ENCODE measurements at places on chromosomes 6 and 20.
A peak's percentile ranks its signal among the peaks of the same experiment; 100 is the strongest.

- no peak for DNase-seq
Measured at GRCh38 chr6:134074151-134075055, 22.0 kb upstream of the SLC2A12 start.

DNA sequence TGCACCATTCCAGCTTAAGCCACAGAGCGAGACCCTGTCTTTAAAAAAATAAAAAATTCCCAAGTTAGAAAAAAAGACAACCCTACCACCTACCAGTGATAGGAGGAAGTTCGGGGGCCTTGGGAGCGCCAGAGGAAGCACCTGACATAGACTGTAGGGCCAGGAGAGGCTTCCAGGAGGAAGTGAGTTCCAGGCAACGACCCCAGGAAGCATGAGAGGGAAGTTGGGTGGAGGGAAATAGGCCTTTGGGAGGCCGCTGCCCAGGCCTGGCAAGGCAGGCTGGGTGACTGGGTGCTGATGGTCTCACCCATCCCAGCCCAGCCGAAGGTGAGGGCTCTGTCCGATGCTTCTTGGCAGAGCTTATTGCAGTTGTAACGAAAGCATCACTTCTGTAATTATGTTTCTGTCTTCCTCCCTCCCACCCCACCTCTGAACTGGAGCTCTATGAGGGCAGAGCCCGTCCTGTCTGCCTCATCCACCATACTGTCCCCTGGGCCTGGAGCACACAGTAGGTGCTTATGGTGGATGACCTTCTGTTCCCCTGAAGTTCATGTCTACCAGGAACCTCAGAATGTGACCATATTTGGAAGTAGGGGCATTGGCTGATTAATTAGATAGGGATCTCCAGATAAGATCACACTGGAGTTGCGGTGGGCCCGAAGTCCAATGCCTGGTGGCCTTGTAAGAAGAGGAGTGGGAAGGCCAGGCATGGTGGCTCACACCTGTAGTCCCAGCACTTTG is 54.1 kb downstream of the UBE2V1 start:
- no peak for DNase-seq

GRCh38 chr20:4870906-4871305 is 130.4 kb downstream of the SLC23A2 start:
- DNase-seq = no peak

GRCh38 chr6:15327271-15327670 is 81.4 kb downstream of the JARID2 start:
- peak; percentile 49 for DNase-seq

GRCh38 chr20:63821811-63822210 is 9.3 kb downstream of the ZBTB46 start:
- DNase-seq = no peak

DNA sequence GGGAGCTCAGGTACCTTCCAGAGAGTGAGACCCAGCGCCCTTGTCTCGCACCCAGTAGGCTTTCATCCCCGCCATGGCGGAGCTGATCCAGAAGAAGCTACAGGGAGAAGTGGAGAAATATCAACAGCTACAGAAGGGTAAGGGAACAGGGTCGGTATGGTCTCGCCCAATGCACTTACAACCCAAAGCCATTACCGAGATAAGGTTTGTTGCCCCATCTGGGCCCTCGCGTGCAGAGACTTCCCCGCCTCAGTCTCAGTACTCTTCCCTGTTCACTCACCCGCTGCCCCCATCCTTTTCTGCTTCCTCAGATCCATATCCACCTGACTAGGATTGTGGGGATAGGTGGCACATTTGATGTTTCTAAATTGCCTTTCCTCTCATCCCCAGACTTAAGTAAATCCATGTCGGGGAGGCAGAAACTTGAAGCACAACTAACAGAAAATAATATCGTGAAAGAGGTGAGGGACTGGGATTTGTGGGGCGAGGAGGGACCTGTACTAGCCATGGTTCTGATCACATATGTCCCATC is 449 bp downstream of the PFDN6 start:
- DNase-seq = no peak

DNA sequence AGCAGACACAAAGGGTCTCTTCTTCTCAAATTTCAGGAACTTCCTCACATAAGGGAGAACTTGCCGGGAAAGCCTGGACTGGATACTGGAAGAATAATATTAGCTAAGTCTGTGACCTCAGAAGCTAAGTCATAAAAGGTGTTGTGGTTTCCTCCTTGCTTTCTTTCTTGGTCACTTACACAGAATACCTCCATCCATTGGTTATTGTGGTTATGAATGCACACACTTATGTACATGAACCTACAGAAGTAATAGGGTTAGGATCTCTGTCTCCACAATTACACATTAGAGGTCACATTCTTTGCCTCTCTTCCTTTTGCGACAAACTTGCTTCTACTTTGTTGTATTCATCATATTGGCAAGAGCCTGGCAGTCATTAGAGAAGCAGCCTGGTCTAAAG is 40.4 kb downstream of the ZNF391 start:
- DNase-seq = no peak

DNA sequence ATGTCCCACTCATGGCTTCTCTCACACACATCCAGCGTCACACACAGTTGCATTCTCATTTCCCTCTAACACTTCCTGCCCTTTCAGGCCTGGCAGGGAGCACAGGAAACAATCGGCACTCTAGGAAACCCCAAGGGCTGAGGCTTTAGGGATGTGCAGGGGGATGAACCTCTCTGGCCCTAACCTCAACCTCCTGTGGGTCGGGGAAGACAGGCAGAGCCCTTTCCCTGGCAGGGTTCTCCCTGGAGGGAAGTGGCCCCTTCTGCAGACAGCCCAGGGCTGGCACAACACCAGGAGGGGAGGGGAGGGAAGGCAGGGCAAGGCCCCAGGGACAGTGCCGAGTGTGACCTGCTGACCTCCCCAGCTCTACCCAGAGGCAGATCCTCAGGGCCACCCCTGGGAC is 2.7 kb downstream of the TEAD3 start:
- no peak for DNase-seq

GRCh38 chr20:35328689-35329088 is 36.5 kb upstream of the FAM83C start:
- no peak for DNase-seq

GRCh38 chr20:37915800-37916570 is 13.1 kb downstream of the VSTM2L start:
- no peak for DNase-seq

- no peak for DNase-seq
Measured at GRCh38 chr6:142367501-142368018, 65.8 kb downstream of the ADGRG6 start.

DNA sequence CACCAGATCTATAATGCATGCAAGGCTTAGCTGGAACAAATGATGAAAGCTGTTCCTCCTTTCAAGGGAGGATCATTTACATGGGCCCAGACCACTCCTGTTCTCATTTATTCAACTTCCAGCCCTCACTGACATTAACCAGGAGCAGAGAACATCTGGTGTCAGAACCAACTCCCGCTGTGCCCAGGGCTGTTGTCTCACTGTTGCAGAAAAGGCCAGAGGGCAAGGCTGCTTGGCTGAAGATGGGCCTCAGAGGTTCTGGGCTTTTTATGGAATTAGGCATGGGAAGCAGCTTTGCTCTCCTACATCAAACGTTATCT is 164.2 kb downstream of the GMPR start:
- DNase-seq = no peak

GRCh38 chr6:69935079-69935478 is 68.7 kb downstream of the COL19A1 start:
- DNase-seq = no peak

GRCh38 chr6:106106276-106107042 is 20.3 kb downstream of the PRDM1 start:
- no peak for DNase-seq

DNA sequence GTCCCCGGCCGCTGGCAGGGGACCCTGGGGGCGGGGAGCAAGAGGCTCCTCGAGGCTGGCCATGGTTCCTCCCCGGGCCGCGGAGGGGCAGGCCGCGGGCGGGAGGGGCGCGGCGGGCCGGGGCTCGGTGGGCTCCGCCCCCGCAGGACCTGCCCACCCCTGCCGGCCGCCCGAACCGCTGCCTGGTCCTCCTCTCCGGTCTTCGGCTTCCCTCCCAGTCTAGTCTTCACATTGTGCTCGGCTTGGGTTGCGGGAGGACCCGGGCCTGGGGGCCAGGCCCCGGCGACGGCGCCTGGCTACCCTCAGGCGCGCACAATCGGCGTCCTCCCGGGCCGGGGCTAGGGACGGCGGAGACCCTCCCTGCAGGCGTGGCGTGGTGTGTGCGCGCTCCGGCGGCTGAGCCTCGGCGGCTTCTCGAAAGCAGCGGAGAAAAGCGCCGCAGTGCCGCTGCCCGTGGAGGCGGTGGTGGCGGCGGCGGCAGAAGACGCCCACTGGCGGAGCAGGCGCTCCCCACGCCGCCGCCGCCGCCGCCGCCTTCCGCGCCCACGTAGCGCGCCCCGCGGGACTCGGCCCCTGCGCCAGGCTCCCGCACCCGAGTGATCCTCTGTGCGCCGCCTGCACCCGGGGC is at the start of gene PDE10A:
Gene PDE10A (minus strand): TSS at position 493 of the 628 bp plus-strand sequence. CDS start 430 bp downstream, at position 63.
- peak; percentile 75 for DNase-seq

- no peak for DNase-seq
Measured at GRCh38 chr20:17661121-17661744, 20.8 kb downstream of the RRBP1 start.

DNA sequence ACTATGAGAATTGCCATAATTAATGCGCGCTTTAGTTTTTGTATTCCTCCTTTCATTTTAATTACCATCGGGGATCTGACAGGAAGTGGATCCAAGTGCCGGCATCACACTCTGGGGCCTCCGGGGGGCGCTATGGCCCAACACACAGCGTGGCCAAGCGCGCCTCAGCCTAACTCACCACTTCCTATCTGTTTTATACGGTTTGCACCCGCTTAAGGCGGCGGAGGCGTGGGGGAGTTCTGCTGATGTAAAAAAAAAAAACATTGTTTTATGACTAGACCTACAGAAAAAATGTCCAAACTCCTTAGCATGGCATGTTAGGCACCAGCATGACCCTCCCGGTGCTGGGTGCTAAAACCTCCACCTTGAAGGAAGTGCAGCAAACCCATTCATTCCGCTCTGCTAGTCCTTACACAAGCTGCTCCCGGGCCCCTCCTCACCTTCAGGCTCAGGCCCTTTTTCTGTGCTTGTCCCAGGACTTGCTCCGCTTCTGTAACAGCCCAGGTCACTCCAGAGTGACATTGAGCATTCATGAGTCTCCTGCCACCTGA is 4.5 kb upstream of the EBF4 start:
- DNase-seq = peak; percentile 75

- DNase-seq = no peak
Measured at GRCh38 chr6:71496018-71496721, 207.6 kb downstream of the OGFRL1 start.

DNA sequence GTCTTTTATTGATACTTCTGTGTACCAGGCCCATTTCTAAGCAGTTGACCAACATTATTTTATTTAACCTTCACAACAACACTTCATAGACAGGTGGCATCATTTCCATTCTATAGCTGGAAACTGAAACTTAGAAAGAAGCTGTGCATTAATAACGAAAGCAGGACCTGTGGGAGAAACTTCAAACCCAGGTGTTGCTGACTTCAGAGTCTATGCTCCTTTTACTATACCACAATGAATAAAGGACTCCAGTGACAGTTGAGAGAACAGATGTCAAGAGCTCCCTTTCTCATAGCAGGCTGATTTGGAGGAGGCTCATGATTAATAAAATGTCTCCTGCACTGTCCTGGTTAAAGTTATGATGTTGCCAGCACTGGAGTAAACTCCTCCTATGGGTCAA is 56.6 kb upstream of the POU3F2 start:
- no peak for DNase-seq

- no peak for DNase-seq
Measured at GRCh38 chr20:25273046-25273445, 25.2 kb downstream of the PYGB start.

- DNase-seq = no peak
Measured at GRCh38 chr6:2920671-2921112, 17.6 kb upstream of the SERPINB9 start.

- DNase-seq = no peak
Measured at GRCh38 chr6:162184465-162184864, 543.1 kb downstream of the PRKN start.

- DNase-seq = no peak
Measured at GRCh38 chr6:165794179-165794601, 131.1 kb upstream of the PDE10A start.

GRCh38 chr20:58995461-58996225 is 11.4 kb downstream of the CTSZ start:
- DNase-seq = no peak

DNA sequence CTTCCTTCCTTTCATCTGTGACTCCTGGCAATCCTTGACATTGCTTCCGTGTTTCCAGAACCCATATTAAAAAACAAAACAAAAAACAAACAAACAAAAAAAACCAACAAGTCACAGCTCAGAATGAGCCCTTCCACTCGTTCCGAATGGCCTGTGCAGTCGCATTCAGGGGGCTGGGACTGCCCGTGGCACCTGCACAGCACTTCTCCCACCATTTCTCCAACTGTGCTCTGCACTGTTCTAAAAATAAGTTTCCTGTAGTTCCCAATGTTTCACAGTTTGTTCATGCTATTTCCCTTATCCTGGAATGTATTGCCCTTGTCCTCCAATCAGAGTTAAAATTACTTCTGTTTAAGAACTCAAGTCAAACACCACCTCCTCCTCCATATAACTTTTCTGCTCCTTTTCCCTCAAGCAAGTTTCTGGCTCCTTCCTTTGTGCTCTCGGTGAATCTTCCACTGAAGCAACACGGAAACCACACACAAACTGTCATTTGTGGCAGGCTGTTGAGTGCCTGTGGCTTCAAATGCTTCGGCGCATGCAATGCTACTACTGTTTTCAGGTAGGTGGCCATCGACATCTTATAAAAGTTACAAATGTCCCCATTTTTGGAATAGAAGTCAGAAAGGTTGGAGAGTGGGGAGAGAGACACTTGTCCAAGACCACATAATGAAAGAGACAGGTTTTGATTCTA is 57.7 kb downstream of the PDE10A start:
- no peak for DNase-seq

- no peak for DNase-seq
Measured at GRCh38 chr6:114312931-114313330, 29.9 kb downstream of the HS3ST5 start.

- DNase-seq = no peak
Measured at GRCh38 chr6:71187141-71187540, 101.5 kb upstream of the OGFRL1 start.

DNA sequence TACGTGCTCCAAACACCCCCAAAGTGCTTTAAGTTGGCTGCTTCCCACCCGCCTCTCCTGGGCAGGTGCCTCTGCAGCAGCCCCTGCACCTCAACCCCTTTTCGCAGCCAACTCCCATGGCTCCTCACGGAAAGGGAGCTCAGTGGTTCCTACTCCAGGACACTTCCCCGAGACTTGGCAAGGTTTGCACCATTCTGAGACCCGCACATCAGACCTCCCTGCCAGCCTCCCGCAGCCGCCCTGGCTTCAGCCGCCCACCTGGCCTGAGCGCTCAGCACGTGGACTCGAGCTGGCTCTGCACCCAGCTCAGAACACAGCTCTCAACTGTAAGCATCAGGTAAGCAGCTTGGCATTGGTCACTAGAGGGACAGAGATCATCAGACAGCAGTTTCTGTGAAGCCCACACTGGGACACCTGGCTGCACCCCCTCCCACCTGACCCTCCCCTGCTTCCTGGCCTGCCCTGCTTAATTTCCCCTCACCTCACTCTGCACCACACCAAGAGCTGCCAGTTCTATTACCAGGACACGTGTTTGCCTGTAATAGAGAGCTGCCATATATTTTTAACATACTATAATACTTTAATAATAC is 28.5 kb downstream of the GMDS start:
- no peak for DNase-seq

GRCh38 chr20:36538026-36538722 is 3.1 kb upstream of the MYL9 start:
- DNase-seq = no peak

Measured in HEK293T (cell line).